ENCODE measurements at places on chromosomes 2 and 18.

- DNase-seq: no peak
Measured at GRCh38 chr2:205543262-205543843, 138.9 kb upstream of the NRP2 start.

DNA sequence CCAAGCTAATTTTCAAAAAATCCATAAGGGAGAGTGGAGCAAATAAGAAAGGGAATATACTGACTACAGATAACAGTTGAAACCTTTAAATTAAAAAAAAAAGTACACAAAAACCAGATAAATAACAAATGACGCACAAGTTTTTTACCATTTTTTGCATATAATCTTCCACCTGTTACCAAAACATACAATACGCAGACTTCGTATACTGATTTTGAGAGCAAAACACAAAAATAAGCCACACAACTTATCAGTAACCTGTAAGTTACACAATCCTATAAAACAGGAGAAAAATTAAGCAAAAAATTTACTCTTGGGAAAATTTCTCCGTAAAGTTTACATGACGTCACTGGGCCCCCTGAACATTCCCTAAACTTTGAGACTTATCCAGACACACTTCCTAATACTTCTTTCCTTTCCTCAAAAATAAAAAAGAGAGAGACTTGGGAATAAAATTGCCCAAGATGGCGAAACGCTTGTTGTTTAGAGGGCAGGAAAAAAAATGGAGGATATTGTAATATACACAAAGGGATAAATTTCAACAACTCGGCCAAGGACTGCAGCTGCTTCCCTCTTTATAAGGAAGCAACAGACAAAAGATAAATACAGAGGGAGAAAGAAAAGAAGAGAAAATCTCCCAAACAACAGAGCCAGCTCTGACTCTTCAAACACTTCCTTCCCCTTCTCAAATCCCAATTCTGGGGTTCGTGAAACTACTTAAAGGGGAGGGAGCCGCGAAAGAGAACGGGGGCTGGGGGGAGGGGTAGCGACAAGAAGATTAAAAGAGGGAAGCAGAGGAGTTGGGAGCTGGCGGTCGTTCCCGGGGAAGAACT lies 1.6 kb downstream of the BAZ2B start:
- no peak for DNase-seq

- DNase-seq: no peak
Measured at GRCh38 chr2:109736177-109736827, 57.8 kb upstream of the RGPD5 start.

DNA sequence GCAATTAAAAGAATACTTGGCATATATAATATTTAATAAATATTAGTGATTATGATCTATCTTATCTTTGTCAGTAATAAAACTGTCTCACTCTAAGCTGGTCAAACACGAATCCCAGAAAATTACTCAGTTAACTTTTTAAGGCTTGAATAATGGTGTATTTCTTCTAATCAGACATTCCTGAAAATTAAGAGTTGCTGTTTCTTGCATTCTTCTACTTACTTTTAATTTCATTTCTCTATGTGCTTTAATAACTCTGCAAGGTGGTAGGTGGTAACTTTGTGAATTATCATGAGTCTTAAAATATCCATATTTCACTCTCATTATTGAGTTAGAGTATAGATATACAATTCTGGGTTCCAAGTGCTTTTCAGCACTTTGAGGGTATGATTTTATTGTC lies 3.1 kb upstream of the SERPINB10 start:
- DNase-seq: no peak

- no peak for DNase-seq
Measured at GRCh38 chr2:208708486-208708885, 301.9 kb downstream of the PTH2R start.

DNA sequence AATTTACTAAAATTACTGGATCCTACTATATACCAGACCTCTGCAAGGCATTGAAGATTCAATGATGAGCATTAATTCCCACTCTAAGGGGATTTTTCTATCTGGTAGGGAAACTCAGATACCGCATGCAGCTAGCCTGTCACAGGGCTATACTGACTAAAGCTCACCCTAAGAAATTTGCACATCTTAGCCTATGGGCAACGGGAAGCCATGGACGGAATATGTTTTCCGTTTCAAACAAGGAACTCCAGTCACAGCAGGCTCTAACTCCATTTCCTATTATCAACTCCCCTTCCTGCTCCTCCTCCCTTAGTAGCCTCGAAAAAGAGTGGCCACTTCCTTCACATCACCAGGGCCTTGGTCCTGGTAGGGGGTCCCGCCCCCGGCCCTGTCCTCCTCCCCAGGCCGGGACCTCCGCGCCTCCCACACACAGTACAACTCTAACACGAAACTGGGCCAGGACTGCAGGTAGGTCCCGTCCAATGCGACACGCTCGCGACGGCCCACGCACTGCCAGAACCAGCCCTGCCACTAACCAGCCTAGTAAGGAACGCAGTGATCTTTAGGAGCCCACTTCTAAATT lies 659 bp upstream of the COX5B start:
- DNase-seq: peak; percentile 41
